ENCODE measurements at places on chromosomes 3 and 15. TPM values are rescaled to one million over a fixed set of nuclear protein-coding genes. Genes with fewer than 3 reads are reported as not detected.

CELF6 gene
- 1.1 TPM for total RNA-seq

POPDC2 gene
- total RNA-seq = 3.8 TPM

DUOXA2 gene
- total RNA-seq = not detected

PLSCR5 gene
- total RNA-seq = not detected

DNA sequence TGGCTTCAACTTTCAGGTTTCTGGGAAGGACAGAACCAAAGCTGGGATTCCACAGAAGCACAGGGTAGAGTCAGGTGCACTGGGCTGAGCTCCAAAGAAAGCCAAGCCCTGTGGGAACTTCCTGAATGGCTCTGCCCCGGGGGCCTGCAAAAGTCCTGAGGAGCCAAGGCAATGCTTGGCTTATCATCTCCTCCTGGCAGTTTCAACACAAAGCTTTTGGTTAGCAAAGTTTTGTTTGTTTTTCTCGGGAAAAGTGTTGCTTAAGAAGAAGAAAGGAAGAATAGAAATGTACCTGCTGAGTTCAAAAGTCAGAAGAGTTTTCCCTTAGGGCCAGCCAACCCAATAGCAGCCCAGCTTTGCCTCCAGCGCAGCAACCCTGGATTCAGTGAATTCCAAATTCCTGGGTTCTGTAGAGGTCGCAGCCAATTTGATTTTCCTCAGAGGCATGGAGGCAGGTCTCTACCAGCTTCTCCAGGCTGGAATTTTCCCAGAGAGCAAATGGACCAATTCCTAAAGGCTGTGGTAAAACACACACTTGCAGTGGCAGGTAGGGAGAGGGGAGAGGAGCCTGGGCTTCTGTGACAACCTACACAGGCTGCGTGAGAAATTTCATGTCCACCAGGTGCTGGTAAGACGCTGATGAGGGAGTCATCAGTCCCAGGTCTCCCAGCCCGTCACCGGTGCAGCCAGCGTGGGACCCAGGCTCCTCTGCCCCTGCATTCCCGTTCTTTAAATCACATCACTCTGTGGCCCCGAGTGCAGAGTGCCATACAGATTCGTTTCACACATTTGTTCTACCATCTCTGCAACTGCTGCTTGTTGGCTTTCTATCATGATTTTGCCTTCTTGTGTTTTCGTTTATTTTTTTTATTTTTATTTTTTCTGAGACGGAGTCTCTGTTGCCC is 54.3 kb upstream of the SNRPA1 start:
- DNase-seq = no peak
- peaks cover 2% of the 10 kb centered on the region for H3K27me3 ChIP-seq
- no peak overlapping the region for H3K4me3 ChIP-seq
- H3K36me3 ChIP-seq = no peaks in the 10 kb centered on the region
- H3K4me1 ChIP-seq = peaks cover 17% of the 10 kb centered on the region

- H3K27ac ChIP-seq = no peak overlapping the region
- H3K36me3 ChIP-seq = no peaks in the 10 kb centered on the region
- no peaks in the 10 kb centered on the region for H3K27me3 ChIP-seq
- H3K4me1 ChIP-seq = no peaks in the 10 kb centered on the region
- DNase-seq = no peak
Observed at GRCh38 chr3:165884518-165884917, 47.3 kb upstream of the BCHE start.

GRCh38 chr3:141368062-141368924 is at the start of gene ZBTB38:
Gene ZBTB38, plus strand, starts transcription at chr3:141368504. Its CDS starts 73,885 bp downstream, at chr3:141442389.
- peaks cover 9% of the 10 kb centered on the region for H3K36me3 ChIP-seq
- peak within 1 kb of the TSS; percentile 76 for H3K4me3 ChIP-seq
- H3K27me3 ChIP-seq = no peaks in the 10 kb centered on the region
- peak; percentile 71 for DNase-seq
- H3K4me1 ChIP-seq = peaks cover 56% of the 10 kb centered on the region

DNA sequence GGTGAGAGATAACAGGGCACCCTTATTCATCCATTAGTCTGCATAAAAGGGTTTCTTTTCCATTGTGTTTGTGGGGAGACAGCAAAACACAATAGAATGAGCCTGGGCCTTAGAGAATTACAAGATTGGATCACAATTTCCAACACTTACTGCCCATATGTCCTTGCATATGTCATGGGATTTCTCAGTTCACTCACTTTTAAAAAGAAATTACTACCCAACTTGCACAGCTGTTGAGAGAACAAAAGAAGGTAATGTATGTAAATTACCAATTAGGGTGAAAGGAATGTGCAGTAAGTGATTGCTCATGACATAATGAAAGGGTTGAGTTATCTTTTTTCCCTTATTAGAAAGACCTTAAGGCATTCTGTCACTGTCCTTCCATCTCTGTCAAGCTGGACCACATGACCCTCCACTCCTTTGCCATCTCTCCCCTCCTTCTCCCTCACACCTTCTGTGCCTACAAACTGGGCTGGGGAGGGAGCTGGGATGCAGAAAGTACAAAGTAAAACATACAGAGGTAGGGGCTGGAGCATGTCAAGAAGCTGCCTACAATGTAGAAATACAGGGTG is 244.2 kb downstream of the ZMAT3 start:
- H3K4me3 ChIP-seq = no peak overlapping the region
- no peak for DNase-seq
- H3K27ac ChIP-seq = no peak overlapping the region
- H3K27me3 ChIP-seq = no peaks in the 10 kb centered on the region
- H3K4me1 ChIP-seq = peaks cover 11% of the 10 kb centered on the region

- H3K27me3 ChIP-seq = peaks cover 14% of the 10 kb centered on the region
- H3K4me1 ChIP-seq = peaks cover 5% of the 10 kb centered on the region
- H3K4me3 ChIP-seq = no peak overlapping the region
Observed at GRCh38 chr15:59536553-59536952, 75.0 kb upstream of the GCNT3 start.

Measured in neural crest cell (in vitro differentiated cells).